Stimulated activated CD4-positive, alpha-beta T cell treated with anti-CD3 and anti-CD28 coated beads, TNF-alpha, amount 100 ng/mL, for 1 hour (primary cell): ENCODE measurements at places on chromosomes 2 and 18.
A peak's percentile ranks its signal among the peaks of the same experiment; 100 is the strongest.

DNA sequence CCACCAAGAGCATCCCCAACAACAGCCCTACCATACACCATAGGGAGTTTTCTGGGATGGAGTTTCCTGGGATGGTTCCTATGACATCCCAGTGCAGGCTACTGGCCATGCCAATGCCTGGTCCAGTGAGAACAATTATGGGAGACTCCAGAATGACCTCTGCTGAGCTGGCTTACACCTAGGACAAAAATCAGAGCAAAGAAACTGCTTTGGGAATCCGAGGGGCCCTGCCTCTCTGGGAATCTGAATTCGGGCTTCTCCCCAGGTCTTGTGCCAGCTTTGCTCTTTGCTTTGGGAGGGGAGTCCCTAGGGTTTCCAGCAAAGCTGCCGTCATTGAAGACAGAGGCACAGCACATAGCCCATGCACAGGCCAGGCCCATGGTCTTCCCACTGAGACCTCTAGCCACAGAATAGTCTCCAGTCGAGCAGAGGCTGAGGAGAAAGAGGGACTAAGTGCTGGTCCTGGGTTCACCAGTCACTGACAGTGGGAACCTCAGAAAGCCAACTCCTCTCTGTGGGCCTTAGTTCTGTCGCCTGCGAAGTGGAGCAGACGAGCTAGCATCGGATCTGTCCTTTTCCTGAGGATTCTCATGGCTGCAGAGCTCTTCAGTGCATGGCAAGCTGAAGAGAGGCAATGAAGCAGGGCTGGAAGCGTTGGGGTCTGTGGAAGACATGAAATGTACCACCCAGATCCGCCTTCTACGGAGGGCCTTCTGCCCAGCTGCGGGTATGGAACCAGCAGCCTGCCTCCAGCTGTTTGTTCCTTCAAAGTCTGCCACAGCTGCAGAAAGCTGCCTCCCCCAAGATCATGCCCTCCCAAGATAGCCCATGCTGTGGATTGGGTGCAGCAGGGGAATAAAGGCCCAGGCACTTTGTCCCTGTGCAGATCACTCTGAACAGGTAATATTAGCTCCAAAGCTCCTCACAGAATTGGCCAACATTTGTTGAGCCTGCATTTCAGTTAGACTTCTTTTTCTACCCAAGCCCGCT, 11.2 kb upstream of the LBH start:
- no peak for DNase-seq

DNA sequence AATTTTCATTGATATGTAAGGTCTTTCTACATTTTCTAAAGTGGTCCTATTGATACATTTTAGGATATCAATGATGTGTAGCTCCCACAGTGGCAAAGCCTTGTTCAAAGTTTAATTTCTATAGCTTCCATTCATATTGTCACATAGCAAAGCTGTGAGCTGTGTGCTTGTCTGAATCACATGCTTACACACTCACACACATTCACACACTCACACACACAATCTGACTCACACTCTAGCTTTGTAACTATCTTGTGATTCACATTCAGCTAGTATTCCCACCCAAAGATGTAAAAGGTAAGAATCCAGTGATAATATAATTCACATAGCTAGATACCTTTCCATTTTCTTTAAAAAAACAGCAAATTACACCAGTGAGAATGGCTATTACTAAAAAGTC, 58.7 kb downstream of the MAPRE2 start:
- no peak for DNase-seq

GRCh38 chr18:3170441-3171161, 49.2 kb downstream of the MYOM1 start:
- DNase-seq: no peak

- DNase-seq: no peak
These were observed 40.4 kb downstream of the FRZB start for GRCh38 chr2:182826064-182826463.

DNA sequence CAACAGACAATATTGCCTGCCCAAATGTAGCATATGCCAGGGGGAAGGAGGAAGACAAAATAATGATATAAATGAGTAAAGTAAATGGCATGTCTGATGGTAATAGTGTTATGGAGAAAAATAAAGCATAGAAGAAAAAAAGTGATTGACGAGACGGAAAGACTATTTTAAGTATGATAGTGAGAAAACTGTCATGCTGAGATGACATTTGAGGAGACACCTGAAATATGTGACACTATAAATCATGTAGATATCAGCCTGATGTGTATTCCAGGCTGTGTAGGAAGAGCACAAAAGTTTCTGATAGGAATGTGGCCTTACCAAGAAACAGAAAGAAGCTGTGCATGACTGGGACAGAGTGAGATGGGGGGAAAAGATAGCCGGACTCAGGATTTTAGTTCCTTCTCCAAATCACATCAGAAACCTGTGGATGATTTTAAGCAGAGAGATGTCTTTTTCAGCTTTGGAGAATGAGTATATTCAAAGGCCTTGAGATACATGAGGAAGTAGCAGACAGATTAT, 387.3 kb upstream of the SYT4 start:
- no peak for DNase-seq

GRCh38 chr2:3326871-3327270, 50.7 kb downstream of the EIPR1 start:
- no peak for DNase-seq

- no peak for DNase-seq
These were observed 58.3 kb downstream of the CYRIA start for GRCh38 chr2:16607301-16607700.

GRCh38 chr2:156918410-156918809, 339.1 kb upstream of the GALNT5 start:
- DNase-seq: no peak

- DNase-seq: peak; percentile 51
These were observed 8.9 kb downstream of the TEX44 start for GRCh38 chr2:231601356-231602229.

GRCh38 chr2:63225964-63226686, 175.5 kb downstream of the OTX1 start:
- no peak for DNase-seq

- DNase-seq: no peak
These were observed at the start of gene CHRNA1 for GRCh38 chr2:174764280-174765255. Gene CHRNA1, minus strand, starts transcription at chr2:174764472. Its CDS starts 78 bp downstream, at chr2:174764394.

DNA sequence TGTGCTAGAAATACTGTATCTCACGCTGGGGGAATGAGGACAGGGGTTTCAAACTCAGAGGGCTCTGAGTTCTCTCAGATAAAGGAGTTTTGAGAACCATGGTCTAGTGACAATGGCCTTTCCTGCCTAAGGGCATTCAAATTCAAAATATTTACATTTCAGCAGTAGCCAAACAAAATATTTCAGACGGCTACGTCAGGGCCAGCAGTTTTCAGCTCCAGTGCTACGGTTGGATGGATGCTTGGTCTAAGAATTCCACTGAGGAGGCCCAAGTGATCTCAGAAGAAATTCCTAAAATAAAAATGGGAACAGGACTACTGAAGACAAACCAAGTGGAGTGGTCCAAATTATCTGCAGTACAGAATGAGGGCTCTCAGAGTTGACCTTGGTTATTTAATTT, 41.1 kb upstream of the SCG2 start:
- DNase-seq: no peak

DNA sequence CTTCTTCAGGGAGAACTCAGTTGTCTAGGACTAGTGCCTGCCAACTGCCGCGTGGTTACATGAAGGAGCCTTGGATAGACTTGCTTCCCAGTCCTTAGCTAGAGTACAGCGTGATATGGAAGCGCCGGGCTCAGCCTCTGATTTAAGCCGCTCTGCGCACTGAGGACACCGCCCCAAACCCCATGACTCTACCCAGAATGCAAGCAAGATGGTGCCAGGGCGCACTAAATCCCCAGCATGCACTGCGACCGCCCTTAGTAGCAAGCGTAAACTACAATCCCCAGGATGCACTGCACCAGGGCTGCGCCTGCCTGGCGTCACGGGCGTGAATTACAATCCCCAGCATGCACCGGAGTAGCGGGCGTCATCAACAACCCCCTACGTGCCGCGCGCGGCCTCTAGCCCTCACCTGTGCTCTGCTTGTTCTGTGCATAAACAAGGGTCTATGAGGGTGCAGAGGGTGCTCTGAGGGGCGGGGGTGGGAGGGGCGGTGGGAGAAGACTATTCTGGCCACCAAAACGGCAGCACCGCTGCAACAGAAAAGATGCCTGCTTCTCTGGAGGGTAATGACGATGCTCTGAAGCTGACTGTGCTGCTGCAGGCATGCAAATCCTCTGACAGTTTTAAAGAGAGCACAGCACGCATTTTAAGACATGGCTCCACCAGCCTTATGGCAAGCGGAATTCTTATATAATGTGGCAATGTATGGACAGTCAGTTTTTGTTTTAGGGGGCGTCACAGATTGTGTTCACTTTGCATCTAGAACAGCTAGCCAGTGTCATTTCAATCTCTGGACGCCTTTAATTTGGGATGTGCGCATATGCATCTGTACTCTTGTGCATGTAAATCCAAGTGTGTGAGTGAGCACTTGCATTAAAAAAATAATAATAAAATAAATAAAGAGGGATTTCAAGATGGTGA, 282.5 kb upstream of the MYT1L start:
- DNase-seq: peak; percentile 72

GRCh38 chr2:32772638-32773447, 145.0 kb downstream of the TTC27 start:
- DNase-seq: no peak

- DNase-seq: no peak
These were observed 429.9 kb downstream of the ARHGAP15 start for GRCh38 chr2:143559147-143559546.
